Sigmoid colon (tissue), 7 donors: ENCODE measurements at places on chromosomes 5 and 9.

DNA sequence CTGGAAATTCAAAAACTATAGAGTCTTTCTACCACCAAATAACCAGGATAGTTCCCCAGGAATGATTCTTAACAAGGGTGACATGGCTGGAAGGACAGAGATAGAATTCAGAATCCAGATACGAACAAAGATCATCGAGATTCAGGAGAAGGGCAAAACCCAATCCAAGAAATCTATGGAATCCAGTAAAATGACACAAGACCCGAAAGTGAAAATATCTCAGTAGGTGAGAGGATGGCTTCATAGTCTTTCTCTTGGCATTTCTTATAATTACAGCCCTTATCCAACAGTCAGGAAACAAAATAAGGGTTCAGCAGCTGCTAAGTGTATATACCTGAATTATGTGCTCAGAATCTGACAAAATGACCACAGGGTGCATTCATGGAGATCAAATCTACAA, 81.8 kb downstream of the FAM174A start:
- DNase-seq = no peak

DNA sequence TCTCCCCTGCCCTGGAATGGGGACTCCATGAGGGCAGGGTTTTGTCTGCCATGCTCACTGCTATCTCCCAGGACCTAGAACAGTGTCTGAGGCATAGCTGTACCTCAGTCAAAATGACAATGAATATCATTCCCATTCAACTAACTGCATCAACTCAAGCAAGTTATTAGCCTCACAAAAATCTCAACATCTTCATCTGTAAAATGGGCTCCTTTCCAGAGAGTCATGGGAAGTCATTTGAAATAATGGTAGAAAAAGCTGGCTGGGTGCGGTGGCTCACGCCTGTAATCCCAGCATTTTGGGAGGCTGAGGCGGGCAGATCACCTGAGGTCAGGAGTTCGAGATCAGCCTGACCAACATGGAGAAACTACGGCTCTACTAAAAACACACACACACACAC, 9.4 kb downstream of the SH2D3C start:
- DNase-seq = no peak

- no peak for DNase-seq
Observed at GRCh38 chr9:19510907-19511306, 102.1 kb downstream of the ACER2 start.

- peak; percentile 81 for DNase-seq
Observed at GRCh38 chr5:74640954-74641734, 616 bp upstream of the ENC1 start.

GRCh38 chr5:169777159-169777558, 140.1 kb downstream of the DOCK2 start:
- DNase-seq = no peak

- no peak for DNase-seq
Observed at GRCh38 chr5:93150311-93151012, 430.6 kb downstream of the NR2F1-AS1 start.

DNA sequence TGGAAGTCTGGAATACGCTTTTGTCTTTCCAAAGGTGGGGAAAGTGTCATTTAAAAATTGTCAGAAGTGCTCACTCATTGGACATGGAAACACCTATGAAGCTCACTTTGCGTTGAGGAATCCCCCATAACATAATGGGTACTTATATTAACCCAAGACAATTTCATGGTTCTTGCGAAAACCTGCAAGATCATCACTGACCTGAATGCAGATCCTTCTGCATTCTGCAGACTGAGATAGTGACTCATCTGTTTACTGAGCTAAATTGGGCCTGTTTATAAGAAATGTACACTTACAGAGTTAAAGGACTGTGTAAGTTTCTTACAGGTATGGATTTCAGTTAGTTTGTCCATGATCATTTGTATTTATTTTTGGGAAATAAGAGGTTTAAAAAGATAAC, 153.0 kb downstream of the HMHB1 start:
- no peak for DNase-seq

DNA sequence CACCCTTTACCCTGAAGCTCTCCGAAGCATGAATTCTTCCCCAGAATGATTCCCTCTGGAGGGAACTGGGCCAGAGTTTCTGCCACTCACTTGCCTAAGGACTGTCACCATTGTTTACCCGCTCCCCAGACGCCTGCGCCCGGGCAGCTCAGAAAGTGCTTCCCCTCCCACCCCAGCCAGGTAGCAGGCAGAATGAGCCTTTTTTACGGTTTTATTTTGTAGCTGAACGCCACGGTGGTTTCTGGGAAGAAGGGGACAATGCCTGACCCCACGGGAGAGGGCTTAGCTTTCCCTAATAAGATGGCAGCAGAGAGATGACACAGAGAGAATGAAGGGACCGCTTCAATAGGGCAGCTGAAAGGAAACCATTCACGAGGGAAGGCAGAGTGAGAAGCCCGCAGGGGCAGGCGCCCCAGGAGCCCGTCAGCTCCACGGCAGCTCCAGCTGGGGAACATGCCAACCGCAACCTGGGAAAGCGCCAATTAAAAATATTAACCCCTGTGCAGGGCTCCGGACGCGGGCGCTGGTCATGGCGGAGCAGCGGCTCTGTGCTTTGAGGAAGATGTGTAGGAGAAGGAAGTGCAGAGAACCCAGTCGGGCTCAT, 20.4 kb upstream of the NTNG2 start:
- DNase-seq = no peak

GRCh38 chr5:74319076-74319475, 321.5 kb downstream of the ENC1 start:
- DNase-seq = no peak

DNA sequence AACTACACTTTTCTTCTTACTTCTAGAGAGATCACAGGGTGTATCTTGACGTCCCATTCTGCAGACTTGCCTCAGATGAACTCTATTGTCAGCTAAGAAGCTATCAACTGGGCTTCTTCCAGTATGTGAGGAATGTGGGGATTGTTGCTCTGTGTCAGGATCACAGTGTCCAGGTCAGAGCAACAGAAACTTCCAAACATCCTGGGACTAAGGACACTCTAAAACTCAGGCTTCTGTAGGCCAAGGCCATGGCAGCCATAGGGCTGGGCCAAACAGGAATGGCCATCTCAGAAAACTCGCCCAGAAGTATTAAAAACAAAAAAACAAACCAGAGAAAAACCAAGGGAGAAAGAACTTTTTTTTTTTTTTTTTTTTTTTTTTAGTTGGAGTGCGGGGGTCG, 210.0 kb upstream of the CLINT1 start:
- DNase-seq = no peak

GRCh38 chr5:53479045-53479589, 1.3 kb upstream of the FST start:
- no peak for DNase-seq

DNA sequence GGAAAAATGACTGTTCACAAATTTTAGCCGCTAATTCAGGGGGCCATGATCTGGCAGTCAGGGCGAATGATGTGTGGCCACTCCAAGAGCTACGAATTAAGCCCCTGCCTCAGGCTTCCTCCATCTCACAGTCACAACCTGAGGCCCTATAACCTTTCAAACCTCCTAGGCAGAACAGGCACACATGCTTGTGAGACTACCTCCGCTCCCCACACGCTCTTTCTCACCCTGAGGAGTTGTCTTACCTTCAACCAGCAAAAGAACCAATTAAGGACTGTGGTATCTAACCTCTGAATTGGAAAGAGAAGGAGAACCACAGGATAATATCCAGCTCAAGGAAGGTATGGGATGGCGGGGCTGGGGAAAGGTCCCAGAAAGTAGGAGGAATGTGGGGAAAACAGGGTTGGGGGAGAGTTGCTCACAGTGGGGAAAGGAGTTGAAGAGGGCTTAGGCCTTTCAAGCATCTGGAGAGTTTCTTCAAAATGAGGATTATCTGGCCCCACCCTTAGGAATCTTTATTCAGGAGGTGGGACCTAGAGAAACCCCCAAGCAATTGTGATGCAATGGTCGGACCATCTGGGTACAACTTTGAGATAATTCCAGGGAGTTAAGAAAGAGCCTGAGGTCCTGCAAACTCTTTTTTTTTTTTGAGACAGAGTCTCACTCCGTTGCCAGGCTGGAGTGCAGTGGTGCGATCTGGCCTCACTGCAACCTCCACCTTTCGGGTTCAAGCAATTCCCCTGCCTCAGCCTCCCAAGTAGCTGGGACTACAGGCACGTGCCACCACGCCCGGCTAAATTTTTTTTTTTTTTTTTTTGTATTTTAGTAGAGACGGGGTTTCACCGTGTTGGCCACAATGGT, 5.5 kb downstream of the PCDH1 start:
- no peak for DNase-seq

GRCh38 chr9:109454041-109454440, 44.1 kb downstream of the PTPN3 start:
- no peak for DNase-seq

GRCh38 chr9:106941916-106942315, 79.0 kb downstream of the ZNF462 start:
- DNase-seq = no peak

- DNase-seq = no peak
Observed at GRCh38 chr5:109173036-109173794, 236.6 kb downstream of the PJA2 start.

DNA sequence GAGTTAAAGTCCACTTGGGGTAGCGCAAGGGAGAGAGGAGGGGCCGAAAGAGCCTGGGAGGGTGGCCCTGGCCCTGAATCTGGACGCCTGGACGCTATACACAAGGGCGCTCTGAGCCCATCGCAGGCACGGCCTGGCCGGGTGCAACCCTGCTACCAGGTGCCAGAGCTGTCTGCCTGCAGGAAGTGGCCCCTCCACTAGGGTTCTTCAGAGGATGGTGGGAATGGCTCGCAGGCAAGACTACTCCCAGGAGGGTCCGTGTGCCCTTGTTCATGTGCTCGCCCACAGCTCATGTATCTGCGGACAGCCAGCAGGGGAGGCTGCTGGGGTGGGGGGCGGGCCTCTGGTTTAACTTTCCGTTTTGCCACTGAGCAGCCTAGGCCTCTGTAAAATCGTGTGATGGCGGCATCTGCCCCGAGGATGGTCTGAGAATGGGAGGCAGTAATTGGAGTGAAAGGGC, 1.4 kb upstream of the NKD2 start:
- DNase-seq = peak; percentile 62

DNA sequence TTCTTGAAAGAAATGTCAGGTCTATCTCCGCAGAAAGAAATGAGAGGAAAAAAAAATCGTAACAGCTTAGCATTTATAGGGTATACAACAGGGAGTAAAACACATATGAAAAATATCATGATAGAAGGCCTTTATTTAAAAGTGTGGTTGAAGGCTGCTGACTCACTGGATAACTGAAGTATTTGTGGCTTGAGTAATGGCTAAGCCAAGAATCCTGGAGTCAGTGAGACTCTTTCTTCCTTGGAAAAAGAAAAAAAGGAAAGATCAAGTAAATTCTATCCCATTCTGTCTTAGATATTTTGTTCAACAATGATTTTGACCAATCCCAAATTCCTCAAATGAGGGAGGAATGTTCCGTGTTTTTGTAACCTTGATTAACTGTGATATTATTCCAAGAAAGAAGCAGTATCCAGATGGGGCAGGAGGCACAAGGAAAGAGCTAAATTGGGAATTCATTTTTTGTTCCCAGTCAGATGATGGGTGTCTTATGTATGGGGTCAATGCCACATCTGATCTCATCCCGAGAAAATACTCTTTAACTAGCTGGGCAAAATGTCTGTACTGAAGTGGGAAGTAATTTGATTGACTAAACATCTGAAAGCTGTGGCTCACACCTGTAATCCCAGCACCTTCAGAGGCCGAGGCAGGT, 64.3 kb upstream of the MYO10 start:
- no peak for DNase-seq

- DNase-seq = no peak
Observed at GRCh38 chr5:105952875-105953274, 1717.9 kb downstream of the EFNA5 start.

DNA sequence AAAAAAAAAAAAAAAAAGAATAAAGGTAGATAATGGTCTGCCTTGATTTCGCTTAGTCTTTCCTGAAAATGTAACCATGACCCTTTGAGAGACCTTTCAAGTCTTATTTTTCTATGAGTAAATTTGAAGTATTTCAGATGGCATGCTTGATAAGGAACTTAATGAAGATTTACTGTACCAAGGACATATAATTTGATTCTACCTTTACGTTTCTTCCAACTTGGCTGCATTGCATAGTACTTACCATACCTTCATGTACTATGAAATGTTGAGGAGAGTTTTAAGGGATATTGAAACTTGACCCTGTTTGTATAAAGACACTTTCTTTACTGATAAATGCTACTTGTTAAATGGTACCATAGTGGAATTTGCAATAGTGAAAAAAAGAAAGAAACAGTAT, 35.0 kb upstream of the SNX24 start:
- no peak for DNase-seq
